ENCODE measurements at places on chromosomes 6 and 20.

DNA sequence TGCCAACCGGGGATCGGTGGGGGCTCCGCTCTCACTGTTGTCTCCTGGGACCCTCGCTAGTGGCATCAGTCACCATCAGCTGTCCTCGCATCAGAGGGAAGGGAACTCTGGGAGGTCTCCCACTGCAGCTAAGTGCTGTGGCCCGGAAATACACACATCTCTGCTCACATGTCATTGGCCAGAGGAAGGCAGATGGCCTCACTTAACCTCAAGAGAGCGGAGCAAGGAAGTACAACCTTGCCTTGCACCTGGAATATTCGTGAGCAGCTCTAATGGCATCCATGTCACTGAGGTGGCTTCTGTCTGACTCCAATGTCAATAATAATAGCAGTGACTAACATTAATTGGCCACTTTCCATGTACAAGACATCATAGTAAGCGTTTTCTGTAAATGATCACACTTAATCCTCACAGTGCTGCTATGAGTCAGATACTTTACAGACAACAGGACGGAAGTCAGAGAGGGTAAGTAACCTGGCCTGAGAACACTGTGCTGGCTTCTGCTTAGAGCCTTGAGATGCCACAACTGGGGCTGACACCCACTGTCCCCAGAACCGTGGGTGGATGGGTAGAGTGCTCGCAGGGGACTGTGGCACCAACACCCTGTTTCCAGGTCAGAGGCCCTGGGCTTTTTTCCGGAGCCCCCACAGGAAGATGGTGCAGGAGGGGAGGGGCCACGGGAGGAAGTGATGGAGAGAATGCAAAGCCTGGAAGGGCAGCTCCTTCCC is 6.0 kb downstream of the LHFPL5 start:
- DNase-seq: no peak

GRCh38 chr6:44126320-44127149 is 717 bp downstream of the MRPL14 start:
- DNase-seq: no peak

DNA sequence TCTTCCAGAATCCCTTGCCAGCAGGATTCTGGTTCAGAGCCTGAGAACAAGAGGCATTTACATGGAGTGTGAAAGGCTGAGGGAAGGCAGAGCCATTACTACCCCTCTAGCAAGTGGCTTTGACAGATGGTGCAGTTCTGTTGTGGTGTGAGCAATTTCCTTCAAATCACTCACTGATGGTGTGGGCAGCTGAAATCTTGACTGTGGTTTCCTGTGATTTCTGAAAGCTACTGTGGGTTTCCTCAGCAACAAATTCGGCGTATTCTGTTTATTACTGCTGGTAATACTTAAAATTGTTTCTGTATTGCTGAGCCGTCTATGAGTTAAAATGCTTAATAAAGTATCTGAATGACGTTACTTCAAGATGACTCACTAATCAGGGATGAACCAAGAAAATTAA is 181.5 kb upstream of the TCF21 start:
- no peak for DNase-seq

- DNase-seq: no peak
Measured at GRCh38 chr6:159456349-159456748, 236.7 kb downstream of the SOD2 start.

GRCh38 chr6:129440691-129441090 is 269.3 kb downstream of the ARHGAP18 start:
- DNase-seq: no peak

DNA sequence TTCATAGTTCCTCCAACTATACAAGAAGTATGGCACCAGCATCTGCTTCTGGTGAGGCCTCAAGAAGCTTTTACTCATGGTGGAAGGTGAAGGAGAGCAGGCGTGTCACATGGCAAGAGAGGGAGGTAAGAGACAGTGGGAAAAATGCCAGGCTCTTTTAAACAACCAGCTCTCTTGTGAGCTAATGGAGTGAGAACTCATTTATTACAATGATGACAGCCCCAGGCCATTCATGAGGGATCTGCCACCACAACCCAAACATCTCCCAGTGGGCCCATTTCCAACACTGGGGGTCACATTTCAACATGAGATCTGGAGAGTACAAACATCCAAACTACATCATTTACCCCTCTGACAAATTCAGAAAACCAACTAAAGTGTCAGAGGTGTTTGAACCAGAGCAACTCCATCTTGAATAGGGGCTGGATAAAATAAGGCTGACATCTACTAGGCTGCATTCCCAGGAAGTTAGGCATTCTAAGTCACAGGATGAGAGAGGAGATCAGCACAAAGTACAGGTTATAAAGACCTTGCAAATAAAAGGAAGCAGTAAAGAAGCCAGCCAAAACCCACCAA is 2.2 kb upstream of the UBD start:
- DNase-seq: no peak

GRCh38 chr6:108557494-108558371 is 3.0 kb upstream of the FOXO3 start:
- DNase-seq: peak; percentile 87

DNA sequence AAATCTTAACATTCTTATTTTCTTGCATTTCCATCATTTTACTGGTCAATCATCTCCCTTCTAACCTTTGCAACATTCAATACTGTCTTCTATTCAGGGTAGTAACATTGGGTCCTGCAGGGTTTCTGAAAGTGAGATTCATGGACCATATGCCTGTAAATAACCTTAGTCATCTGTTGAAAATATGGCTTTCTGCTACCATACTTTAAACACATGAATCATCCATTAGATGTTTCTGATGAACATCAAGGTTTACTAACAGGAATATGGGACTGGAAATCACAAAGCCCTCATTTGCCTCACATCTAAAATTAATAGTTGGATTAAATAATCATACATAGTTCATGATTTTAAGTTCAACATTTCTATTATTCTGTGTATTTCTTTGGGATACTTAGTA is 475.9 kb upstream of the MARCKS start:
- no peak for DNase-seq

DNA sequence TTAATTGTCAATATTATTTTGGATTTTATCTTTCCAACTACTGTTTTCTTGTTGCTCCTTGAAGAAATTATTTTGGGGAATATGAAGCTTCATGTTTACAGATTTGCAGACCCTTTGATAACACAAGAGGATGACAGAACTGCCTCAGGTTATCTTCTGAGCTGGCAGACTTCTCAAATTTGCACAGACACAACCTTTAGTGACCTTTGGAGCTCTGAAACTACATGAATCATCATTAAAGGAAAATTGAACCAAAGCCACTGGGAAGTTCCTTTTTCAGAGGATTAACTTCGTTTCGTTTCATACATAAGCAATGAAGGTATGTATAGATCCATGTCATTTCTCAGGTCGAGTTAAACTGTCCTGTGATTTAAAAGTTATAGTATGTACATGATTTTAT is 85.9 kb downstream of the FBXO5 start:
- no peak for DNase-seq

GRCh38 chr6:14474816-14475215 is 357.2 kb downstream of the CD83 start:
- no peak for DNase-seq

DNA sequence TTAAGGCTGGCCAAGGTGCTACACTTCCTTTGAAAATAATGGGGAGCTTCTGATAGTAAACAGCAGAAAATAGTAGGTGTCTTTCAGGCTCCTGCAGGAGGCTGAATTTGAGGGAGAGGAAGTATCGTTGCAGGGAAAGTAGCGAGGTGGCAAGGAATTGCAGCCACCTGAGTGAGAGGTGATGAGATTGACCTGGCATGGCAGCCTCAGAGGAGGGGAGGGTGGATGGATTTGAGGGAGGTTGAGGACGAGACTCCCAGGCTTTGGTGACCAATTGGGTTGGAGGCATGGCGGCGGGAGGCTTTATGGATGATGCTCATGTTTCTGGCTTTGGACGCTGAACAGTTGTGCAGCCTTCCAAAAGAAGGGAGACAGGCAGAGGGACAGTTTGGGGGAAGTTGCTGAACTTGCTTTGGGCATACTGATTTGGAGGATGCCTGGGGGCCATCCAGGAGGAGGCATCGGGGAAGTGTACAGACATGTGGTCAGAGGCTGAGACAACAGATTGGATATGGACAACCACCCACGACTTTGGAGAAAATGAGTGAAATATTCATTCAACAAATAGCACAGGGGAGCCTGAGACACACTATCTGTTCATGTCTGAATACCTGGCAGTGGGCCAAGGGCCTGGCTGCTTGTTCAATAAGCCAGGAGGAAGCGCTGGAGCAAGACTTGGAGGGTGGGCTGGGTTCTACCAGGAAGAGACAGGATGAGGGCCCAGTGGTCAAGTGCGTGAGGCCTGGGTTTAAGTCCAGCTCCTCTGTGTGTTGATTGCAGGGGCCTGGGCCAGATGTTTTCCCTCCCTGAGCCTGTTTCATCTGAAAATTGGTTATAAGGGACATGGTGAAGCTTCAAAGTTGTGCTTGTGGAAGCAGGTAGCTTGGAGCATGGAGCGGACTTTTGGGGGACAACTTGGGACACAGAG is 113.2 kb downstream of the CEBPB start:
- DNase-seq: no peak

GRCh38 chr6:119446115-119446554 is 96.6 kb upstream of the MAN1A1 start:
- DNase-seq: no peak

DNA sequence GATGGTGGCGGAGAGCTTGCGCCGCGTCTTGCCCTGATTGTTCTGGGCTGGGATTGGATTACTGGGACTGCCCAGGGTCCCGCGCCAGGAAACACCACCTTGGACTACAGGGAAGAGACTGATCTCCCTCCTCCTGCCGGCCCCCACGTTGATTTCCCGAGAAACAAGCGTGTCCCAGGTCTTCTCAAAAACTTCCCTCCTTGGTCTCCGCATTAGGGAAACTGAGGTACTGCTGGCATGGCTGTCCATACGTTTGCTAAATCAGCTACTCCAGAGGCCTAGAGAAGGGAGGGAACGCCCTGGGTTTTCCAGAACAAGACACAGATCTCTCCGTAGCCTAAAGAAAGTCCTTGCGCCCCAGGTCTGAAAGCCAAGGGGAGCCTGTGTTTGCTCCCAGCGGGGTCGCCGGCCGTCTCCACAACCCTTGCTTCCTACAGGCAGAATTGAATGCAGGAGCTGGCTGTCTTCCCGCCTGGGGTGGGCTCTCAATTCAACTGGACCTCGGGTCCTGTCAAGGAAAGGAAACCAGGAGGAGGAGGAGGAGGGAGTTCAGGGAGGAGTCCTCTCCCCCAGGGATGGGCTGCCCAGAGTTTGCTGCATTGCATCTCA is 29.2 kb downstream of the TFAP2A start:
- no peak for DNase-seq

GRCh38 chr20:23995905-23996666 is 7.5 kb upstream of the GGTLC1 start:
- DNase-seq: no peak

GRCh38 chr20:58043236-58044140 is 185.0 kb downstream of the ANKRD60 start:
- DNase-seq: no peak

- no peak for DNase-seq
Measured at GRCh38 chr20:57409316-57409671, 18.1 kb downstream of the RBM38 start.

DNA sequence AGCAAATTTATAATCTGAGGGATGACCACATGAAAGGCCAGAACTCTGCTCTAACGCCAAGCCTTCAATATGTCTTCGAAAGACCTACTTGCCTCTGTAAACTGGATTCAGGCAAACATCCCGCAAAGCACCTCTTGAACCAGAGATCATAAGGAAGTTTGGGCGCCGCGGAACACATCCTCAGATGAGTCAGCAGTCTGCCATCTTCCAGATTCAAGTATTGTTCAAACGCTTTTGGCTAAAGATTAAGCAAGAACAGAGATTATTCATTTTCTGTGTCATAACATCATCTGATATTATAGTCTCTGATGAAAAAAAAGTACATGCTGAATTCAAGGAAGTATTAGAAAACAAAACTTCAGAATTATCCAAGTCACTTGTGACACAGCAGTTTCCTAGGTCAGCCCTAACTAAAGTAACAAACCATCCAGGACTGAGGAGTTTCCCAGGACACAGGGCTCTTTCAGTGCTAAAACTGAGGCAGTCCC is 20.8 kb downstream of the TBC1D7 start:
- no peak for DNase-seq

GRCh38 chr6:43383021-43383667 is 13.7 kb upstream of the ZNF318 start:
- DNase-seq: no peak

DNA sequence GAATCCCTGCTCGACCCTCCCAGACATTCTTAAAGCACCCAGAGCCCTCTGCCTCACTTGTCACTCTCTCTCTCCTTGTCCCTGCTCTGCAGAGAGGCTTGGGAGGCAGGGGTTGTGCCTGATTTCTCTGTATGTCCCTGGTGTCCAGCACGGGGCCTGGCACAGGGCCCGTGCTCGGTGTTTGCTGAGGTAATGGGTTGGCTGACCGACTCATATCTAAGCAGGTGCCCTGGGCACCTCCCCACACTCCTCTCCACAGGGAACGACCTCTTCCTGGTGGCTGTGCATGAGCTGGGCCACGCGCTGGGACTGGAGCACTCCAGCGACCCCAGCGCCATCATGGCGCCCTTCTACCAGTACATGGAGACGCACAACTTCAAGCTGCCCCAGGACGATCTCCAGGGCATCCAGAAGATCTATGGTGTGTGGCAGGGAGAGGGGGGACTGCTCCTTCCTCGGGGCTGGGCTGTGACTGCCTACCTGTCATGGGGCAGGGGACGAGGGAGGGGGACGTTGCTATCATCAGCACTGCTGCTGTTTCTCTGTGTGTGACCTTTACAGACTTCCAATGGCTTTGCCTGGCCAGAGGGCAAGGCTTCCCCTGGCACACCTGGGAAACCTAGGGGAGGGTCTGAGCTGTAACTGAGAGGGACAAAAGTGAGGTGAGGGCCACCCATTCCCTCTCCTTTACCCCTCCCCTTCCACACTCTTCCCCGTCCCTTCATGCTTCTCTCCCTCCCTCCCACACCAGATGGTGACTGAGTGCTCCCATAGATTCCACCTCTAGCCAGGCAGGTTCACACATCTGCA is 14.2 kb downstream of the MMP24OS start:
- DNase-seq: no peak

All from type B pancreatic cell (in vitro differentiated cells).